Amniotic stem cell (primary cell): ENCODE measurements at places on chromosomes 12 and 14.
A peak's percentile ranks its signal among the peaks of the same experiment; 100 is the strongest.

DNA sequence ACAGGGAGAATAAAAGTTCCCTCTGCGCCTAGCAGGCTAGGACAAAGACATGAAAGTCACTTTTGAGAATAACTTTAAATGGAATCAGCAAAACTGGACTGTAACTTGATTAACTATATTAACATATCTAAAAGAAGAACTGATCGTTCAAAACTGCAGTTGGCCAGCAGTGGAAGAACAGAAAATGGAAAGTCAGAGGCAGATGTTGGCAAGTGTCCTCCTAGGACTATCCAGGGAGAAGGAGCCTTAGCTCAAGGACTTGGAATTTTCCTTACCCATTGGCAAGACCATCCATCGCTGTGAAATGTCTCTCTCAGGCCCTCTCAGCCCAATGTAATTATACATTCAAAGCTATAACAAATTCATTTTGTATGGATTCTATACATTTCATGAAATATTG lies 419.7 kb downstream of the ATP23 start:
- no peak for DNase-seq

DNA sequence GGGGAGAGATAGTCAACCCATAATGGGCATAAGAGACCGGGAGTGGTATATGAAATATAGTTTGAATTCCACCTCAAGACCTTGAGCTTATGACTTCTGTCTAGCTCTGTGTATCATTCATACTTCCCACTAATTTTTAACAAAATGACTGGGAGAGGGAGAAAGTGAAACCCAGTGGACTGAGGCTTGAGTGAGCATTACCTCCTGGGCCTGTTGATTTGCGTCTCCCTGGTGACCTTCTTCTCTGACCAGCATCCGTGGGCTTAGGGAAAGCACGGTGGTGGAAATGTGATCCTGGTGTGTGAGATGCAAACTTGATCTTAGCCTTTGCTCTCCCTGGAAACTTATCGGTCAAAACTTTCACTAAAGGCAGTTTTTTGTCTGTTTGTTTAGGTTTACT lies 207.9 kb upstream of the BCL2L14 start:
- DNase-seq = no peak

GRCh38 chr12:19026614-19027488 lies 102.7 kb upstream of the PLEKHA5 start:
- no peak for DNase-seq

GRCh38 chr14:69282448-69282847 lies 22.5 kb downstream of the GALNT16 start:
- DNase-seq = no peak

DNA sequence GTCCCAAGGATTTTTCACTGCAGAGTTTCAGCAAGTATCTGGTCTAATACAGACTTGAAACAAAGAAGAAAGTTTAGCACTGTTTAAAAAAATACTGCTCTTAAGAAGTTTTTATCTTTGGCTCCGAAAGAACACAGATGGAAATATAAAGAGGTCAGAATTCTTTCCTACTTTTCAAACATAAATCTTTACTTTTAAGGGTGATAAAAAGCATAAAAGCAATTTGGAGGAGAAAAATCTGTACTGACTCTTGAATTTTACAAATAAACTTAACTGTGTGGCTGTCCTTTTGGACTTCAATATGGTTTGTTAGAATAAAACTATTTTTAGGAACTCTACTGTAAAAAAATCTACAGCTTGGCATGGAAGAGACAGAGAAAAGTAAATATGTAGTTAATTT lies 27.6 kb upstream of the ISM2 start:
- no peak for DNase-seq

- no peak for DNase-seq
These were observed 94.4 kb upstream of the PLEKHG7 start for GRCh38 chr12:92608151-92609091.

DNA sequence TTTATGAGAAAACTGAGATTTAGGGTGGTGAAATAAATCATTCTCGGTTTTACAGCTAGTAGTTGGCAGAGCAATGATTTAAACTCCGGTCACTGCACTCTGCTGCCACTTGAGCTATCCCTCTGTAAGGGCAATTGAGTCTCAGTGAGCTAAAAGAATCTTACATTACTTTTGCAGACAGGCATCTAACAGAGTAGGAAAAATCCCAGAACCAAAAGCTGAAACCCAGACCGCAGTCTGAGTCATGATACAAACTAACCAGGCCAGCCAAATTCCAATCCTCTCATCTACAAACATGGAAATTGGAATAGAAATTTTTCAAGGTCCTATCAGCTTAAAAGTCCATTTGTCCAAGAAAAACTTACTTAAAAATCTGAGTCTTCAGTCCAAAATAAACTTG lies 73.7 kb downstream of the ANKS1B start:
- peak; percentile 96 for DNase-seq

- DNase-seq = no peak
These were observed 75.7 kb downstream of the TSPAN9 start for GRCh38 chr12:3152892-3153291.
